ENCODE measurements at places on chromosomes 1 and 21. TPM values are rescaled to one million over a fixed set of nuclear protein-coding genes. Genes with fewer than 3 reads are reported as not detected.
A peak's percentile ranks its signal among the peaks of the same experiment; 100 is the strongest.

Gene MARK1
- 1.9 TPM for total RNA-seq

Gene SAMD13
- total RNA-seq: 3.7 TPM

Gene OR2T29
- total RNA-seq: not detected

Gene SLC44A3
- 4.7 TPM for total RNA-seq

Gene MTF2
- total RNA-seq: 85.0 TPM

DNA sequence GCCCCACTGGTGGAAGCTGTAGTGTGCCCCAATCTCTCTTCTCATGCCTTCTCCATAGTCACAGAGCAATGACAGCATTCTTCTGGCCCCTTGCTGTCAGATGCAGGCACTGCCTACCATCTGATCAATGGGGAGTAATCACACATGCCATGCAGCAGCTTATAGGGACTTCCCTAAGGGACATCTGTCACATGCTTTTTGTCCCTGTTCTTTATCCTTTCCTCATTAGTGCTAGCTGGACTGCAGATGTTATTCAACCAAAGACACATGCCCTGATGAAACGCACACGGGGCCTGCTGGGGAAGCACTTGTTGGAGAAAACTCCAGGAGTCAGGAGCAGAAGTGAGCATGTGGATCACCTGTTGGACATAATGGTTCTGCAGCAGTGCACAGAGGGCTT, 108.7 kb downstream of the KCNJ15 start:
- H3K27me3 ChIP-seq: no peaks in the 10 kb centered on the region
- no peaks in the 10 kb centered on the region for H3K36me3 ChIP-seq
- H3K27ac ChIP-seq: no peak overlapping the region
- no peak for DNase-seq
- no peak overlapping the region for H3K4me3 ChIP-seq

DNA sequence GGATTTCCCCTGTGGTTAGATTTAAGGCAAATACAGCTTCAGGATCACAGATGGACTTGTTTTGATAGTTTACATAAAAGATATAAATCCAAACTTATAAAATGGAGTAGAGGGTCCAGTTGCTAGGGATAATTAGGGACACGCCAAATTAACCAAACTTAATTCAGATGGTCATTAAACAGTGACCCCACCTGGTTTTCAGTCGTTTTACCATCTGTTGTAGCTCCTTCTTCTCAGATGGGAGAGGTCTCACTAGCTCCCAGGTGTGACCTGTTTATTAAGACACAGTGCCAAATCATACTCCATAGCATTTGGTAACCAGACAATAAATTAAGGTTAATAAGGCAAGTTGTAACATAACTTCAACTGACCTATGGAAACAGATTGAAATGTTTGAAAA, 8.1 kb upstream of the GADD45A start:
- H3K4me3 ChIP-seq: no peak overlapping the region
- H3K27me3 ChIP-seq: no peaks in the 10 kb centered on the region
- peaks cover 22% of the 10 kb centered on the region for H3K4me1 ChIP-seq

DNA sequence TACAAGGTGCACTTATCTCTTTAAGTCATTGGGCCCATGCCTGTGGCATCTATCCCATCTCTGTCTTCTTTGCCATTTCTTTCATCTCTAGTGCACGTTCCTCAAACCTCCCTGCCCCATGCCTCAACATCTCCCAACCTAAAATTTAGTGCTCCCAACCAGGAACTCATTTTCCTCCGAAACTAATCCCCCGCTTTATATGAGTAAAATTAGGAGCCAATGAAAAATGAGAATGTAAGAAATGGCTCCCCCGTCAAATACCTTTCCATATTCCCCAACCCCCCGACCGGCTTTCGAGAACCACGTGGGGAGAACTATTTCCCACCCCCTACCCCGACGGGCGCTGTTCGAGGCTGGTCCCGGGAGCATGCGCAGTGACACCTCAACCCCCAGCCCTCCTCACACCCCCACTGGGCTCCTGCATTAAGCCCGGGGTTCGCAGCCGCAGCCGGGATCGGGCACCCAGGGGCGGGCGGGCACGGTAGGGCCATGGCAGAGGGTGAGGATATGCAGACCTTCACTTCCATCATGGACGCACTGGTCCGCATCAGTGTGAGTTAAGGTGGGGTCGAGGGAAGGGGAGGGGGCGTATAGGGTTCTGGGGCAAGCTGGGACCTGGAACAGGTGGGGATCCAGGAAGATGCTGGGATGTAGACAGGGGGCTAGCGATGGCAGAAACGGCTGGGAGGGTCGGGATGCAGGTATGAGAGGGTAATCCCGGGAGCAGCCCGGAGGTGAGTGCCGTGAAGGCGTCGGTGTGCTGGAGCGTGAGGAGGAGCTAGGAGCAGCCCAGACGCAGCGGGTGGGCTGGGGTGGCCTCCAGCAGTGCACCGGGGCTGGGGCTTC, at the start of gene TRIM46:
Gene TRIM46 (plus strand): TSS at position 372 of the 846 bp plus-strand sequence. CDS start 118 bp downstream, at position 490.
- H3K4me1 ChIP-seq: peaks cover 47% of the 10 kb centered on the region
- H3K36me3 ChIP-seq: peaks cover 34% of the 10 kb centered on the region
- no peaks in the 10 kb centered on the region for H3K27me3 ChIP-seq
- no peak for DNase-seq
- peak within 1 kb of the TSS; percentile 78 for H3K4me3 ChIP-seq

DNA sequence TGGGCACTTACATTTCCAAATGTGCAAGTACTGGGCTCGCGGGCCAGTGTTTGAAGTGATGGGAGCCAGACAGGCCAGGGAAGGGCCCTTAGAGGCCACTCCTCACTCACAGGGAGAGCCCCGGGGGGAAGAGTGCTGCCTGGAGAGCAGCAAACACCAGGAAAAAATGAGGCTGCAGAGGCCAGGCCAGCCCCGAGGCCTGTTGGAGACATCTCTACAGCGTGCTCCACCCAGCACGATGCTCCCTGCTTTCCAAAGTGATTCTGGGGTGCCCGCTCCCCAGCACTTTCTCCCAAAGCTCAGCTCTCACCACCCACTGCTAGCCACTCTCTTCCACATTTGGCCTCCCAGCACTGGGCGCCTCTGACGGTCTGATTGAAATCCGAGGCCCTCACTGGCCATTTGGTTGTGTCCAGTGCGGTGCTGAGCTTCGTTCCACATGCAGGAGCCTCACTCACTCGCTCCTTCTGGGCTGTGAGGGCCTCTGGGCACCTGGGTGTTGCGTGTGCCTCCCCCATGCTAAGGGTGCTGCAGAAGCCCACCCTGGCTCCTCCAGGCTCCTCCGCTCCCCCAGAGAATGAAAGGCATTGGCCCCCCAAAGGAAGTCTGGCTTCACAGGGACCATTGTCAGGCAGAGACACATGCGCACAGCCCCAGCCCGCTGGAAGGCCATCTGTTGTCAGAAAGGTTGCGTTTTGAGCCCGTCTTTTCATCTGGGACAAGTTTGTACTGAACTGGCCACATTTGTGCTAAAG, 385.4 kb upstream of the VAMP3 start:
- H3K27me3 ChIP-seq: no peaks in the 10 kb centered on the region
- H3K36me3 ChIP-seq: no peaks in the 10 kb centered on the region
- H3K4me1 ChIP-seq: no peaks in the 10 kb centered on the region
- no peak overlapping the region for H3K27ac ChIP-seq
- DNase-seq: no peak

DNA sequence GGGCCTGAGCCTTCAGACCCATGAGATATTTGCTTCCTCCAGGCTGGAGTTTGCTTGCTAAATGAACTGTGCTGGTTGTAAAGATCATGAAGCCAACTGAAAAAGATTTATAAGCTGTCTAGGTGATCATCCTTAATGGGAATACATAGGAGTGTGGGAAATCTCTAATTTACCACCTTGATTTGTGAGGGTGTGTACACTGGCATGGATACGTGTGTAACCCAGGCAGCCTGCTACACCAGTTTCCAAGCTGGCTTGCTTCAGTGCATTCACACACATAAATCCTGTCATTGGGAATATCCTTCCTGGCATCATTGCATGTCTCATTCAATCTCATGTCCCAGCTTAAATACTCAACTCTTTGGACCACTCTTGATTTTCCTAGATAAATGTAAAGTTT, 57.6 kb upstream of the GNG12 start:
- no peak for DNase-seq
- H3K27me3 ChIP-seq: no peaks in the 10 kb centered on the region
- no peak overlapping the region for H3K4me3 ChIP-seq
- H3K36me3 ChIP-seq: no peaks in the 10 kb centered on the region
- H3K27ac ChIP-seq: no peak overlapping the region

DNA sequence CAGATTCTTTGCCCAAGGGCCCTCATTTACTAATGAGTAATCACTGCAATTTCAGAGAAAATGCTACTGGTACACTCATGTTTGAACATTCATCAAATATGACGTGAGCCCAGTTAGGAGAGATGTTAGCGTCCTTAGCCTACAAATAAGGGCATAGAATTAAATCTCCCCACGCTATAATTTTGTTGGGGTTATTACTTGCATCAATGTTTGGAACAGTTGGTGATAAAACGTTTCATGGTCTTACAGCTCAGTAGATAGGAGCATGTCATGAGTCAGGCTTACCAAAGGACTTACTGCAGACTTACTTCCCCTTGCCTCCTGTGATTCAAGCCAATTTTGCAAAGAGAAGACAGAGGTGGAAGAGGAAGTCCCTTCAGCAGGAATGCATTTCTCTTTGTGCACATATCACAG, 304.0 kb downstream of the KIF26B start:
- no peak overlapping the region for H3K27ac ChIP-seq
- H3K36me3 ChIP-seq: no peaks in the 10 kb centered on the region
- H3K4me3 ChIP-seq: no peak overlapping the region
- H3K27me3 ChIP-seq: no peaks in the 10 kb centered on the region
- DNase-seq: no peak
- H3K4me1 ChIP-seq: peaks cover 20% of the 10 kb centered on the region

- no peak overlapping the region for H3K4me3 ChIP-seq
- no peak for DNase-seq
- H3K27me3 ChIP-seq: no peaks in the 10 kb centered on the region
- H3K4me1 ChIP-seq: no peaks in the 10 kb centered on the region
- no peaks in the 10 kb centered on the region for H3K36me3 ChIP-seq
Observed at GRCh38 chr1:118325550-118326225, 140.7 kb upstream of the SPAG17 start.

DNA sequence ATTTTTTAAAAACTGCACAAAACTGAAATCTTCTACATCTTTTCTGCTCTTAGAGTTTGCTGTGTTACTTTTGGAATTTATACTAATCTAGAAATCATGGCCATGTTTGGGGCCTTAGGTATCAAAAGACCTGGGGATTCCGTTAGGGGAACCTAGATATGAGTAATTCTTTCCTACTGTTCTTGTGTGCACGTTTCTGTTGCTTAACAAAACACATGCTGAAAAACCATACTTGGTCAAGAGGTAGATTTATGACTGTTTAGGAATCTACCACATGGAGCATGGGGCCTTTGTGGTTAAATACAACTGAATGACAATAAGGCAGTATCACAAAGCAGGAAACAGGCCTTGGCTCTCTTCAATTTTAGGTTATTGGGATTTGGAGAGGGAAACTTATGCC, 291.9 kb upstream of the USP25 start:
- H3K27ac ChIP-seq: no peak overlapping the region
- DNase-seq: no peak
- no peaks in the 10 kb centered on the region for H3K4me1 ChIP-seq

DNA sequence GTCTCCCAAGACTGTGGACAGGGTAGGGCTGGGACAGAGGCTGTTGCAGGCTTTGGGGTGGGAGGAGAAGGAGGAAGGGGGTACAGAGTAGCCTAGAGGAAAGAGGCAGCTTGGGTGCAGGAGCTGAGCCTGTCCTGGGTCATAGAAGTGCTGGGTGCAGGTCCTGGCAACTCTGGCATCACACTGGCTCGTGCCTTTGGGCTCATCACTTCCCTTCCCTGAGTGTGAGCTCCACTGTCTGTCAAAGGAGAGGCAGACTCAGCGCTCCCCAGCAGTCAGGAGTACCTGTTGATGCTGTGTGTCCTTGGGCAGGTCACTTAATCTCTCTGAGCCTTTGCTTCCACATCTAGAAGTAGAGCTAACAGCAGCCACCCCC, 157.1 kb downstream of the PTPRU start:
- no peak overlapping the region for H3K4me3 ChIP-seq
- no peak overlapping the region for H3K27ac ChIP-seq
- H3K27me3 ChIP-seq: no peaks in the 10 kb centered on the region
- no peaks in the 10 kb centered on the region for H3K36me3 ChIP-seq
- H3K4me1 ChIP-seq: no peaks in the 10 kb centered on the region

DNA sequence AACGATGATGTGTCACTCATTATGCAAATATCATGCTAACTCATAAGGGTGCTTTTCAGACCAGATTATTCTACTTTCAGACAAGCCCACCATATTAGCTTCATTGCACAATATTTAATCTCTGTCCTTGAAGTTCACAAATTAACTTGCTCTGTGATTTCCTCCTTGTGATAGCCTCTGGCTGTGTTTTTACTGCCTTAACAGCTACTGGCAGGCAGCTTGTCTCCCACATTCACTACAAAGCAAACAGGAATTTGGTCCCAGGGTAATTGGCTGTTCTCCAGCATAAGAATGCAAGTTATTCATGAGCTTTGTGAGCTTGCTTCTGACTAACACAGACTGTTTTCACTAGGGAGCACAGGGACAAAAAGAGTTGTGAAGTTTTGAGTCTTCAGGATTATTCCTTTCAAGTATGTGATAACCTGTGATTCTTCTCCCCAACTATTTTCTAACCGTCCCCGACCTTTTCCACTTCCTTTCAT, 87.9 kb upstream of the HMCN1 start:
- H3K4me3 ChIP-seq: no peak overlapping the region
- H3K27ac ChIP-seq: no peak overlapping the region
- H3K27me3 ChIP-seq: no peaks in the 10 kb centered on the region
- H3K4me1 ChIP-seq: no peaks in the 10 kb centered on the region
- H3K36me3 ChIP-seq: no peaks in the 10 kb centered on the region

GRCh38 chr1:204736836-204737235, 51.3 kb upstream of the LRRN2 start:
- H3K27me3 ChIP-seq: peaks cover 27% of the 10 kb centered on the region
- DNase-seq: peak; percentile 20
- H3K27ac ChIP-seq: no peak overlapping the region
- no peak overlapping the region for H3K4me3 ChIP-seq
- H3K4me1 ChIP-seq: no peaks in the 10 kb centered on the region

Data from thymus (tissue), 14 donors.